PC-3 (cell line): ENCODE measurements at places on chromosomes 6 and 20. TPM values are rescaled to one million over a fixed set of nuclear protein-coding genes. Genes with fewer than 3 reads are reported as not detected.

The BIRC7 gene
- not detected in 2 replicates for total RNA-seq

The PPIL6 gene
- total RNA-seq, result 0.62 and 2.1 TPM in 2 replicates

The CBFA2T2 gene
- total RNA-seq, result 9.2 and 9.7 TPM in 2 replicates

The PAK1IP1 gene
- 32.8 and 34.0 TPM in 2 replicates for total RNA-seq

The TRIM40 gene
- not detected in 2 replicates for total RNA-seq

DNA sequence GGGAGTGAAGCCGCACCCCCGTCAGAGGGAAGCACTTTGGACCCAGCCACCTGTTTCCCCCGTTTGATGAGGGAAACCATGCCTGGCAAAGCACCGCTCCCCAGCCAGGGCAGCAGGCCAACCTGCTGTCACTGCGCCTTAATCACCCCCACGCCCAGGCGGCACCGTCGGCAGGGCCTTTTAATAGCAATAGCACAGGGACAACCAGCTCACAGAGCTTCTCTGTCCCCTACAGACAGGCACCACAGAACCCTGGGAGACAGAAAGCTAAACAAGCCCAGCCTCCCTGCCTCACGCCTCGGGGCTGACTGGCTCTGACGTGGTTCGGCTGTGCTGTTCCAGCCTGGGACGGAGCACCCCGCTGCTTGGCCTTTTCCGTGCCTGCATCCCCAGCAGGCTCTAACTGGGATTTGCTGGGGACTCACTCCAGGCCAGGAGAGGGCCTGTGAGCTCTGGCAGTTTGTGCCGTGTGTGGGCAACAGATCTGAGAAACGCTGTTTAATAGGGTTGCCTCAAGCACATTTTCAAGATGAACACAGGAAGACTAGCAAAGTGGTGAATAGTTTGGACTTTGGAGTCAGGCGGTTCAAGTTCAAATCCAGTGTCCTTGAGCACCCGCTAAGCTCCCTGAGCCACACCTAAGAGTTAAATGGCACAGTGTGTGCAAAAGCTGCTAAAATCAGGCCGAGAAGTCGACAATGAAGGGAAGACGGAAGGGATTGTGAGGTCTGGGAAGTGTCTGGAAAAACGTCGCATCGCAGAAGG is 223.8 kb downstream of the NRN1 start:
- H3K36me3 ChIP-seq, result no peaks in the 10 kb centered on the region
- no peaks in the 10 kb centered on the region for H3K27me3 ChIP-seq
- DNase-seq, result no peak
- no peaks in the 10 kb centered on the region for H3K4me1 ChIP-seq

- peak overlapping the region; percentile 70 for H3K27ac ChIP-seq
- H3K4me1 ChIP-seq, result peaks cover 21% of the 10 kb centered on the region
- H3K4me3 ChIP-seq, result no peak overlapping the region
- H3K36me3 ChIP-seq, result peaks cover 36% of the 10 kb centered on the region
- DNase-seq, result peak; percentile 44
- H3K27me3 ChIP-seq, result no peaks in the 10 kb centered on the region
Measured at GRCh38 chr6:37456816-37457560, 24.0 kb downstream of the CMTR1 start.

GRCh38 chr6:42182101-42182500 is 8.9 kb downstream of the GUCA1A start:
- no peaks in the 10 kb centered on the region for H3K36me3 ChIP-seq
- no peak for DNase-seq
- H3K27ac ChIP-seq, result no peak overlapping the region
- H3K4me1 ChIP-seq, result peaks cover 8% of the 10 kb centered on the region

GRCh38 chr6:163333701-163334663 is 80.5 kb upstream of the QKI start:
- no peak overlapping the region for H3K4me3 ChIP-seq
- H3K27me3 ChIP-seq, result no peaks in the 10 kb centered on the region
- no peaks in the 10 kb centered on the region for H3K4me1 ChIP-seq
- no peak overlapping the region for H3K27ac ChIP-seq

DNA sequence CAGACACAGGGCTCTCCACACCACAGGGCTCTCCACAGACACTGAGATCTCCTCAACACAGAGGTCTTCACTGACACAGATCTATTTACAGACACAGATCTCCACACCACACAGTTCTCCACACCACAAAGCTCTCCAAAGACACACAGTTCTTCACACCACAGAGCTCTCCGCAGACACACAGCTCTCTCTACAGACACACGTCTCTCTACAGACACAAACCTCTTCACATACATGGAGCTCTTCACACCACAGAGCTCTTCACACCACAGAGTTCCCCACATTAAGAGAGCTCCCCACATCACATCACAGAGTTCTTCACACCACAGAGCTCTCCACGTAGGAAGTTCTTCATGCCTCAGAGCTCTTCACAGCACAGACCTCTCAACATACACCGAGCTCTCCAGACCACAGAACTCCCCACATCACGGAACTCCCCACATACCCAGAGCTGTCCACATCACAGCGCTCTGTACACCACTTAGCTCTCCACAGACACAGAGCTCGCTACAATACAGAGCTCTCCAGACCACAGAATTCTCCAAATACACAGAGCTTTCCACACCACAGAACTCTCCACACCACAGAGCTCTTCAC is 53.9 kb downstream of the ERMARD start:
- no peak overlapping the region for H3K27ac ChIP-seq
- DNase-seq, result no peak
- H3K4me1 ChIP-seq, result peaks cover 10% of the 10 kb centered on the region
- no peaks in the 10 kb centered on the region for H3K36me3 ChIP-seq

DNA sequence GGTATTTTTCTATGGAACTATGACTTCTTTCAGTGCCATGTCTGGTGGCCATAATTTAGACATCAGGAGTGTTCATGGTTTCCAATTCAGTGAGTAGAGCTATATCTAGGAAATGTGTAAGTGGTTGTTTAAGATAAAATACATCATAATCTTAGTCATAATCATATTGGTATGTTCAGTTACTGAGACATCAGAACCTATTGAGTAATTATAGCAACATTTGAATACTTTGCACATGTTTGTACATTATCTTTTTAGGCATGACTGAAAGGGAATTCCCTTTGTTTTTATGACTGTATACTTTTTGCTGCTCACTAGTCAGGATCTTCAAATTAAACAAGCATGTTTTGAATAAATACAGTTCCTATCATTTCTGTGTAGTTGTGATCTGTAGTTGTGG is 64.0 kb downstream of the STXBP5 start:
- no peak overlapping the region for H3K4me3 ChIP-seq
- H3K4me1 ChIP-seq, result no peaks in the 10 kb centered on the region
- no peak overlapping the region for H3K27ac ChIP-seq

GRCh38 chr6:26233649-26234420 is 131.2 kb upstream of the BTN3A2 start:
- peaks cover 40% of the 10 kb centered on the region for H3K4me1 ChIP-seq
- H3K27me3 ChIP-seq, result no peaks in the 10 kb centered on the region
- DNase-seq, result peak; percentile 82

DNA sequence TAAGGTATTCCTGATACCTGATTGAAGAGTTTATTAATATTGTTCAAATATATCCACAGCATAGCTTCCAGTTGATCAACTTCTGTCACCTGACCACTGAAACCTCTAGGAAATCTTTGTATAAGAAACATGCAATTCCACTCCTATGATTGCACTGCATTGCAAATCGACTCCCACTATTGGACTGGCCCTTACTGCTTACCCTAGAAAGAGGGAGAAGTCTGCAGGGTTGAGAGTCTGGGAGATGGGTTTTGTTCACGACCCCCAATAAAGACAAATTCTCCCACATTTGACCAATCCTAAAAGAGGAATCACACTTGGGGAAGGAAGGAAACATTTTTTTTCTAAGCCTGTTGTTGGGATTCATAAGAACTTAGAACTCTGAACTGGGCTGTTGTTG is 43.7 kb downstream of the TNFRSF21 start:
- peaks cover 68% of the 10 kb centered on the region for H3K36me3 ChIP-seq
- no peak overlapping the region for H3K4me3 ChIP-seq
- no peak overlapping the region for H3K27ac ChIP-seq
- DNase-seq, result no peak
- H3K4me1 ChIP-seq, result no peaks in the 10 kb centered on the region

- no peak overlapping the region for H3K4me3 ChIP-seq
- H3K27me3 ChIP-seq, result peaks cover 28% of the 10 kb centered on the region
- no peak overlapping the region for H3K27ac ChIP-seq
- no peaks in the 10 kb centered on the region for H3K36me3 ChIP-seq
Measured at GRCh38 chr6:150057501-150057951, 11.4 kb downstream of the ULBP3 start.

DNA sequence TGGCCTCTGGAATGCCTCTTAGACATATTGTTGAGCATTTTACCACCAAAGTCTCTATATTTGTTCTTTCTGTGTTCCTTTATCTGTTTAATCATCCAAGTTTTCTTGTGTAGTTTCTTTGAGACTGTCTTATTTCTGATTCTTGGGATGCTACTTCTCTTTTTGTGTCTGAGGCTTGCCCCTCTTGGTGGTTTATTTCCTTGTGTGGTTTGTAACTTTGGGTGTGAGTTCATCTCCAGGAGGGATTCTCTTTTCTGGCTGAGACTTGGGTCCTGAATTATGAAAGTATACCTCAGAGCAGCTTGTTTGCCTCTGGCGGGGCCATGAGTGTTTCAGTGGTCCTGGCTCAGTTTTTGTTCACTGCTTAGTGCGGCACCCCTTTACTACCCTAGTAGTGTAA is 33.9 kb downstream of the PPARD start:
- DNase-seq, result no peak
- H3K4me3 ChIP-seq, result no peak overlapping the region
- H3K36me3 ChIP-seq, result peaks cover 11% of the 10 kb centered on the region; the same call in 1 of the 2 replicates
- H3K27ac ChIP-seq, result no peak overlapping the region

- DNase-seq, result no peak
- H3K36me3 ChIP-seq, result no peaks in the 10 kb centered on the region
- H3K4me3 ChIP-seq, result no peak overlapping the region
- no peak overlapping the region for H3K27ac ChIP-seq
Measured at GRCh38 chr20:9374480-9374879, 139.9 kb upstream of the LAMP5 start.

DNA sequence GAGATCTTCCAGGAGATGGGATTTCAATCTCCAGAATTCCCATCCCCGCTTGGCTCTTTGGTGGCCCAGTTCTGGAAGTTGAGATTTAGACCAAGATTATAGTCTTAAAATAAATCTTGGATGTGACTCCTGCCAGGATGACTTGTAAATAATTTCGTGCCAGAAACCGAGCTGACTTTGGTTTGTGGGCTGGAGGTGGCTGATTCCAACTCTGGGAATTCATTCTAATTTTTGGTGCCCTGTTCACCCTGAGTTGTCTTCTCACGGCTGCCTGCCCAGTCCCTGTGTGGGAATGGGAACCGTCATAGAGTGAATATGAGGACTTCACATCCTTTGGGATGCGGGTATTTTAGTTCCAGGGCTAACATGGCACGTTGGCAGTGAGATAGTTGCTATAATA is 64.8 kb downstream of the JARID2 start:
- H3K27me3 ChIP-seq, result no peaks in the 10 kb centered on the region
- no peak overlapping the region for H3K27ac ChIP-seq
- DNase-seq, result no peak
- H3K4me1 ChIP-seq, result peaks cover 17% of the 10 kb centered on the region
- H3K4me3 ChIP-seq, result no peak overlapping the region

DNA sequence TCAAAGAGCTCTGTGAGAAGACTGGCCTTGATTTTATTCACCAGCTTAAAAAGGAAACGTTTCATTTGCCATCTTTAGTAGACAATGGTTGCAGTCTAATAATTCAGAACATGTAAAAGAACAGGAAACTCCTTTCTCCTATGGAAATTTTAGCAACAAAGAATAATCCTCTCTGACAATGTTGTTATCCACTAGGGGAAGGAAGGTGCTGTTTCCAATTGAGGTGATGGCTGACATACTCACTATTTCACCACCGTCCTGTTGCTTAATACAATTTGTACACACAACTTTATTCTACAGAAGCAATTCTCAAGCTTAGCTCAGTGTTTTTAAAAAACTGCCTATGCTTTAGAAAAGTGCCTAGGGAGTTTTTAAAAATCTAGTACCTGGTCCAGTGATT is 192.7 kb downstream of the ARHGAP18 start:
- H3K27me3 ChIP-seq, result no peaks in the 10 kb centered on the region
- no peak for DNase-seq
- no peaks in the 10 kb centered on the region for H3K36me3 ChIP-seq
- H3K4me3 ChIP-seq, result no peak overlapping the region
- H3K27ac ChIP-seq, result no peak overlapping the region
- H3K4me1 ChIP-seq, result no peaks in the 10 kb centered on the region

GRCh38 chr6:129476248-129476564 is 233.8 kb downstream of the ARHGAP18 start:
- no peaks in the 10 kb centered on the region for H3K36me3 ChIP-seq
- H3K4me3 ChIP-seq, result no peak overlapping the region
- DNase-seq, result no peak
- no peak overlapping the region for H3K27ac ChIP-seq
- H3K4me1 ChIP-seq, result no peaks in the 10 kb centered on the region
- no peaks in the 10 kb centered on the region for H3K27me3 ChIP-seq

- H3K4me1 ChIP-seq, result peaks cover 16% of the 10 kb centered on the region
- no peak for DNase-seq
- no peak overlapping the region for H3K27ac ChIP-seq
- H3K36me3 ChIP-seq, result no peaks in the 10 kb centered on the region
- H3K27me3 ChIP-seq, result no peaks in the 10 kb centered on the region
Measured at GRCh38 chr6:128742900-128743299, 140.0 kb upstream of the LAMA2 start.

DNA sequence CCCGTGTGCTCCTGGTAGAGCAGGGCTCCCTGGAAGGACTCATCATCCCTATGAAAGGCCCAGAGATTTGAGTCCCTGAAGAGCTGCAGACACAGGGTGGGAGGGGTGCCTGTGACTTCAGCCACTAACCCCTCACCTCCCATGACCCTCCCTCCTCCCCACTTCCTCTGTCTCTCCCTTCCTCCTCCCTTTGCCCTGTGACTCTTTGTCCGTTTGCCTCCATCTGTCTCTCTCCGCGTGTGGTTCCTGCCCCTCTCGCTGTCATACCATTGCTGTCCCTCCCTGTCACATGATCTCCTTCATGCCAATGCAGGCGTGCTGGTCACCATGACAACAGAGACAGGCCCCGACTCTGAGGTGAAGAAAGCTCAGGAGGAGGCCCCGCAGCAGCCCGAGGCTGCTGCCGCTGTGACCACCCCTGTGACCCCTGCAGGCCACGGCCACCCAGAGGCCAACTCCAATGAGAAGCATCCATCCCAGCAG is 19.0 kb downstream of the EPB41L1 start:
- H3K27ac ChIP-seq, result no peak overlapping the region
- peaks cover 15% of the 10 kb centered on the region for H3K4me1 ChIP-seq
- H3K27me3 ChIP-seq, result no peaks in the 10 kb centered on the region
- no peaks in the 10 kb centered on the region for H3K36me3 ChIP-seq
